ENCODE measurements at places on chromosomes 12 and 14.

DNA sequence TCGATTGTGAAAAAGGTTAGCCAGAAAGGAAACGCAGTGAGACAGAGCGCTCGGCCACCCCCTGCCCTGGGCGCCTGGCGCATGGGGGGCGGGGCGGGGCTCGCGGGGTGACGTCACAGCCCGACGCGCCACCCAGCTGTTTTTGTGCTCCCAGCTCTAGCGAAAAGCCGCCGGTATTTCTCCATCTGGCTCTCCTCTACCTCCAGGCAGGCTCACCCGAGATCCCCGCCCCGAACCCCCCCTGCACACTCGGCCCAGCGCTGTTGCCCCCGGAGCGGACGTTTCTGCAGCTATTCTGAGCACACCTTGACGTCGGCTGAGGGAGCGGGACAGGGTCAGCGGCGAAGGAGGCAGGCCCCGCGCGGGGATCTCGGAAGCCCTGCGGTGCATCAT is at the start of gene GABARAPL1:
Gene GABARAPL1 (plus strand): TSS at position 139 of the 393 bp plus-strand sequence. CDS start 253 bp downstream, at position 392.
- peak; percentile 70 for DNase-seq

DNA sequence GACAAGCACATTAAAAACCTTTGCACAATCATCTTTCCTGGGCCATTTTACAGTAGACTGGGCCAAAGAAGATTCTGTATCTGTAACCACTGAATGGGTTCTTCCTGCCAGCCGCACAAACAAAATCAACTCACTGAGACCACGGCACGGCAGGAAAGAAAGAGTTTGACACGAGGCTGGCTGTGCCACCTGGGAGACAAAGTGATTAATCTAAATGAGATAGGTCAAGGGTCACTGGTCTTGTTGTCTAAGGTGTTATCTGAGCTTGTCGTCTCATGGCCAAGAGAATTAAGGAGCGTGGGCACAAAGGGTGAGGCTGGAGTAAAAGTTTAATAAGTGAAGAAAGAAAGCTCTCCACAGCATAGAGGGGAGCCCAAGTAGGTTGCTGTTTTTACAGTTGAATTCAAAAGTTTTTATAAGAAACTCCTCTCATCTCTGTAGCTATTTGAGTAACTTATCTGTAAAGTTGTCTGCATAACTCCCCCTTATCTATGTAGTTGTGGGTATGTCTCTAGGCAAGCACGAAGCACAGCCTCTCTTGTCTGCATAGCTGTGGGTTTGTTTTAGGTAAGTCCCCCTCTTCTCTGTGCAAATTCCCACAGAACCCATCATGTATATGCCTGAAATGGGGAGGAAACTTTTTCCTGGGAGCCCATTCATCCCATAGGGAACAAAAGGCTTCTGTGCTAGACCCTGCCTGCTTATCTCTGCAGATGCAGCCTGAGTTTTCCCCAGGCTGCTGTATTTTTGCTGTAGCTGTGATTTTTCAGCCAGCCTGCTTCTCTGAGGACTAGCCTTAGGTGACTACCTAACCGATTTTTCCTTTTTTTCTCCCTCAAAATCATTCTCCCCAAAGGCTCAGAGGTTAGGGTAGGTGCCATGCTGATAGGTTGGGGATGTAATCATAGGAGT is 1314.6 kb upstream of the TMEM132C start:
- no peak for DNase-seq

DNA sequence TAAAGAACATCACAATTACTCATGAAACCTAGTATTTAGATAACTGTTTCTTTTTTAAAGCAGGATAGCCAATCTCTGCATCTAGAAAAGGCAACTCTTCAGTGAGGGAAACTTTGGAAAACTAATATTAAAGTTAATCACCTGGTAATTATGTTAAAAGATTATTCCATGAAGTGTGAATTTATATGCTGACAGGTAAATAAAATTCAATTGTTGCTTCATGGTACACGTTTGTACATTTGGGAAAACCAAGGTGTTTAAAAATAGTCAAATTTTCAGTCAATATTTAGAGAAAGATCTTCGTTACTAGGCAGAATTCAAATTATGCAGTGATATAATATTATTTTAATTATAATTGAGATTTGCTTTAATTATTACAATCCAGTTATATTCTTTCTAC is 100.1 kb upstream of the LRFN5 start:
- DNase-seq = no peak

DNA sequence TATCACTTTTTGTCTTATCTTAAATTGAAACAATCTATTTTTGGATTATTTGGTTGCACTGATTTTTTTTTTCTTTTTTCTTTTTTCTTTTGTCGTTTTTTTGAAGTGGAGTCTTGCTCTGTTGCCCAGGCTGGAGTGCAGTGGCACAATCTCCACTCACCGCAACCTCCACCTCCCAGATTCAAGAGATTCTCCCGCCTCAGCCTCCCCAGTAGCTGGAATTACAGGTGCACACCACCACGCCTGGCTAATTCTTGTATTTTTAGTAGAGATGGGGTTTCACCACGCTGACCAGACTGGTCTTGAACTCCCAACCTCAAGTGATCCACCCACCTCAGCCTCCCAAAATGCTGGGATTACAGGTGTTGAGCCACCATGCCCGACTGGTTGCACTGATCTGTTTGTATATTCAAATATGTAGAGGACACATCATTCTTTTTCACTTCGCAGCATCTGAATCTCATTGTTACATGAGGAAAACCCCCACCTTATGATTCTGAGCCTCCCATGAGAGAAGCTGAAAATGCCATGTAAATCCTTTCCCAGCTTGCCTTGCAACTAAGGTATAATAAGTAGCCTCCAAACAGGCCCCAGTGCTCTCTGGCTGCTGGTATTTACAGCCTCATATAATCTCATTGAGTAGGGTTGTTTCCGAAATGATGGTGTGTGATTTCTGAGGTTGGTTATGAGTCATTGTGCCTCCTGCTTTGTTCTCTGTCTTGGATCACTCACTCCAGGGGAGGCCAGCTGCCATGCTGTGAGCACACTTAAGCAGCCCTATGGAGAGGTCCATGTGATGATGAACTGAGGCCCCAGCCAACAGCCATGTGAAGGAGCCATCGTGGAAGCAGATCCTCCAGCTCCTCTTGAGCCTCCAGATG is 5.2 kb upstream of the HSP90B1 start:
- peak; percentile 84 for DNase-seq

- DNase-seq = no peak
Measured at GRCh38 chr12:121062391-121063045, 23.5 kb upstream of the OASL start.

Measured in H4 (cell line).